Putamen (tissue), 1 donor: ENCODE measurements at places on chromosomes 4 and X.

DNA sequence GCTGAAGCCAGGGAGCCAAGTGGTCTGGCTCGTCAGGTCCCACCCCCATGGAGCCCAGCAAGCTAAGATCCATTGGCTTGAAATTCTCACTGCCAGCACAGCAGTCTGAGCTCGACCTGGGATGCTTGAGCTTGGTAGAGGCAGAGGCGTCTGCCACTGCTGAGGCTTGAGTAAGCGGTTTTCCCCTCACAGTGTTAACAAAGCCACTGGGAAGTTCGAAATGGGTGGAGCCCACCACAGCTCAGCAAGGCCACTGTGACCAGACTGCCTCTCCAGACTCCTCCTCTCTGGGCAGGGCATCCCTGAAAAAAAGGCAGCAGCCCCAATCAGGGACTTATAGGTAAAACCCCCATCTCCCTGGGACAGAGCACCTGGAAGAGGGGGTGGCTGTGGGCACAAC lies 353.8 kb downstream of the NAP1L3 start:
- no peak for DNase-seq

DNA sequence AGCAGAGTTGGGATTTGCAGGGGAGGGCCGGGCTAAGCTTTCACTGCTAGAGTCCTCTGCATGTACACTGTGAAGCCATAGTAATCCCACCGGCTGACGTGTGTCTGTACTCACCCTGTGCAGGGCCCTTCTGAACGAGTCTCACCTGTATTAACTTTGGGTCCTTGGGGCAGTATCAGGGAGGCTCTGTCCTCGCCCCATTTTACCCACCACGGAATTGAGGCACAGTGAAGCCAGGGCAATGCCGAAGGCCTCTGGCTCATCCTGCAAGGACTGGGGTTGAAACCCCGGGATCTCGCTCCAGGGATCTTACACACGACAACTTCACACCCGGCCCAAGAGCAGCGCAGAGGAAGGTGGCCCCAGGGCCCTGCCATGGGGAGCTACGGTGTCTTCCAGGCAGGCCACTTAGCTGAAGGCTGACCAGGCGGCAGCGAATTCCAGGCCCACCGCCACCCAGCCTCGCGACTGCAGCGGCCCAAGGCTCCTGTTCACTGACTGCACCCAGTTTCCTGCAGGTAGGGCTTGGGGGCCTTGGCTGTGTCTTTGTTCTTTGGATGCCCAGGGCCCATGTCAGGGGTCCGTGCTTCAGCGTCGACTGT lies 75.5 kb upstream of the ADRA2C start:
- no peak for DNase-seq

GRCh38 chr4:86107112-86107511 lies 252.7 kb downstream of the MAPK10 start:
- DNase-seq: no peak

GRCh38 chr4:80931631-80932081 lies 98.9 kb upstream of the BMP3 start:
- no peak for DNase-seq

- no peak for DNase-seq
These were observed 115.0 kb upstream of the HS3ST1 start for GRCh38 chr4:11543706-11544105.

DNA sequence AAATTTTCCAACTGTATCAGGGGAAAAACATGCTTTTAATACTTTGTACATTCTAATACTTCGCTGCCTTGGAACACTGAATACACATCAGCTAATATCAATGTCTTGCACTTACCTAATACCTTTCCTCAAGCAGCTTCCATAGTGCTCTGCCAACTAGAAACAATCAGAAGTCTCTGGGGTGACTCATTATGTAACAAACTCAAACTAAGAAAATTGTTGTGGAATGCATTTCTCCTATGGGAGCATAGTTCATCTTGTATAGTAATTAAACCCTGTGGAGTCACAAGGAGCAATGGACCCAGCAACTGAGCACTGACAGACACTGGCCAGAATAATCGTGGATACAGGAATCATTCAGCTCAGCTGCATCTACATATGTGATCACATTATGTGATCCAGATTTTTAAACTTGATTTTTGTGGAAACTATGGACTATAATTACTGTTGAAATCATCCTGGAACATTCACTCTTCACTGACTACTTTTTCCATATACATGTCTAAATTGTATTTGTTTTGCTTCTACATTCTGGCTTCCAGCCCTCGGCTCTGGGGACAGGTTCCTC lies 496.9 kb downstream of the TMA16 start:
- no peak for DNase-seq

DNA sequence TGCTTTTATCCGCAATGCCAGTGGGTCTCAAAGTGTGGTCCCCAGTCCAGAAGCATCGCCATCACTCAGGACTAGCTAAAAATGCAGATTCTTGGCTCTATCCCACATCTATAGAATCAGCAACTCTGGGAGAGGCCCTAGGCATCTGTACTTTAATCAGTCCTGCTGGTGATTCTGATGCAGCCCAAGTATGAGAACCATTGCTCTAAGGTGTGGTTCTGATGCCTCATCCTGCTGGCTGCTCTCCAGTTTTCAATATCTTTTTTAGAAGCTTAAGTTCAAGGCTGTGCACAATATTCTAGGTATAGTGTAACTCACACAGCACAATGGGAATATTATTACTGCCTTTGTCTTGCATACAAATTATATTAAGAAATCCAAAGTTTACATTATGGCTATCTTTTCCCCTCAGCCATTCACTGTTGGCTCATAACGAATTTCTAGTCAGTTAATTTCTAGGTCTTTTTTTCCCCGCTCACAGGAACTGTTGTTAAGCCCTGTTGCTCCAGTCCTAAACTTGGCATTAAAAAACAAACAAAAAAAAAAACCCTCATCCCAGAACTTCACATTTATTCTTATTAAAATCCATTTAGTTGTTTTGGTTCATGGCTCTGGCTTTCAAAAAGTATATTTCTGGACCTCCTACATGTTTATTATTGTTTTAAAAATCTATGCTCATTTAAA lies 109.1 kb downstream of the PHEX start:
- DNase-seq: no peak

DNA sequence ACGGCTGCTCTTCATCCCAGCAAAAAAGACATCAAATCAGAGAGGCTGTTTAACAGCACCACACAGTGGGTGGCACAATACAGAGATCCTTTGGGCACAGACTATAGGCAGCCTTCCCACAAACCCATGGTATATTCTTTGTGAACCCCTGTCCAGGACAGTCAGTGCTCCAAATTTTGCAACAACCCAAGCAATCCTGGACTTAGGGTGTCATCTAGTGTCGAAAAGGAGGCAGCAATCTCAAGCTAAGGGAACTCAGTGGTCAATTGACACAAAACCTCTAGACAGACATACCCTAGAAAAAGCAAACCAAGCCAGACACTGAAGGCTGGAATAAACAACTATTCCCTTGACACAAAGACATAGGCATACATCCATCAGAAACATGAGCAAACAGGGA lies 137.4 kb downstream of the BMP15 start:
- DNase-seq: no peak

GRCh38 chr4:40265910-40266274 lies 69.1 kb downstream of the RHOH start:
- no peak for DNase-seq

DNA sequence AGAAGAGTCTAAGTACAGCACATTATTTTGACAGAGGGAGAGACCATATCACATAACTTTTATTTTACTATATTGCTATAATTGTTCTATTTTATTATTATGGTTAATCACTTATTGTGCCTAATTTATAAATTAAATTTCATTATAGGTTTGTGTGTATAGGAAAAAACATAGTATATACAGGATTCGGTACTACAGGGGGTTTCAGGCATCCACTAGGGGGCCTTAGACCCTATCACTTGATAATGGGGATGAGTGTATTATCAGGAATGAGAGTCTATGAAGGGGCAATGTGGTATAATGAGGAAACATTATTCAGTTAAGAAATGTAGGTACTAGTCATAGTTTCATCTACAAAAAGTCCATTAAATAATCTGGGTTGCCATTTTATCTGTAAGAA lies 833.1 kb downstream of the C4orf33 start:
- DNase-seq: no peak

GRCh38 chr4:62208921-62209320 lies 1008.8 kb downstream of the ADGRL3 start:
- no peak for DNase-seq

DNA sequence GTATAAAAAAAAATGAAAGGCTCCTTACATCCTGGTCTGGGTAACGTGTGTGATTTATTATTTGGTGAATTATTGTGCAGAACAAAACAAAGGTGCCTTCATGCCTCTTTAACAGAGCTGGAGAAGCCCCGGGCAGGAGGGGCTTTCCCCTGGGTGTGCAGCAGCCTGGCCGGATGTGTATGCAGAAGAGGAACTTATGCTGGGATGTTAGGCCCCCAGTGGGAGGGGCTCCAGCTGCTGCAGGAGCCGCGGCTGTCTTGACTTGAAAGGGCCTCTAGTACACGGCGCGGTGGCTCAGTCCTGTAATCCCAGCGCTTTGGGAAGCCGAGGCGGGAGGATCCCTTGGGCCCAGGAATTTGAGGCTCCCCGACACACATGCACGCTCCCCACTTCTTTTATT lies 16.0 kb downstream of the CCNQ start:
- no peak for DNase-seq

DNA sequence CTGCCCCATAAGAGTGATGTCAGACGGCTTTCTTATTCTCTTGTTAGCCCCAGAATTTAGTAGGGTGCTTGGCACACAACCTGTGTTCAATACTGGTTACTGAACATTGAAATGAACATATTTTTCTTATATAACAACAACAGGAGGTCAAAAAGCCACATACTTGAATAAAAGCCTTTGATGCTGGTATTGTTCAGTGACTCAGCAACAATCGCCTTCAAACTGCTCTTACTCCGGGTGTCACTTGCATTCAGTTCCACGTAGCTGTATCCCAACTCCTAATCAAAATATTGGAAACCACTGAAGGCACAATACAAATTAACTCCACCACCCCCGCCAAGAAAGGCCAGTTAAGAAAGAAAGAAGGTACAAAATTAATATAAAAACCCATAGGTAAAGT lies 61.5 kb downstream of the RFC1 start:
- DNase-seq: no peak

DNA sequence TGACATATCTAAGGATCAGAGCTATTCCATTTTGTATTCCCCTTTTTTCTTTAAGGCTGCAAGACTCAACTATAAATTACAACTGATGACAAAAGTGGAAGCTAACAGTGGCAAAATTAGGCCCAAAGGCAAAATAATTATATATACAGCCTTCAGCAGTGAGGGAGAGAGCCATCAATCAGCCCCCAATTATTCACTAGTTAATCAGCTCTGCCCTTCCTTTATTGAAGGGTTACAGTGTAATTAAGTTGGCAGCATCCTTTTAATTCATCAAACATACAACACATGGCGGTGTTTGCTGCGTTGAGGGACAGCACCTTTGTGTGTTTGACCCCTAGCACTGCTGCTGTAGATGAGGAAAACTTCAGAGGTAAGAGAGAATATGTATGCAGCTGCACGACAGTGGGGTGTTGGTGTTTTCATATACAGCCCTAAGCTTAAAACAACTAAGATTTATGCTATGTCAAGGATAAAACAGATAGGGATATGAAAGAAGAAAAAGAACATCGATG lies 973.9 kb upstream of the POU3F4 start:
- DNase-seq: no peak

- DNase-seq: no peak
These were observed 174.6 kb upstream of the NRK start for GRCh38 chrX:105647749-105648148.

GRCh38 chrX:5341902-5342301 lies 886.8 kb downstream of the NLGN4X start:
- no peak for DNase-seq
